Glutamatergic neuron (in vitro differentiated cells): ENCODE measurements at places on chromosomes 4 and X. TPM values are rescaled to one million over a fixed set of nuclear protein-coding genes. Genes with fewer than 3 reads are reported as not detected.

DNA sequence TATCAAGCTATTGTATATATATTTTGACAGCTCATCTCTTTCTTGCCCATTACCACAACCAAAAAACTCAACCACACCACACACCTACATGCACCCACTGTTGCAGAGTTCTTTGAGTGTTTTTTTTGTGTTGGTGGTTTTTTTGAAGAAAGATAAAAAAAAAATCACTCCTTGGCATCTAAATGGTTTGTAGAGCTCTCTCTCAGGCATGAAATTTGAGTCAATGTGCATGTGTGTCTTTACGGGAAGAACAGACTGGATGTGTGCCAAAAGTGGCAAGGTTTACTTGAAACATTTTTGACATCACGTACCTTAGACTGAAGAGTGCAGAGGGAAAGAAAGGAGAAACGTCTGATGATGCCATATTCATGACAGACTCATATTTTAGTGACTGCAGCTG, 154.2 kb downstream of the FHIP1A start:
- DNase-seq, result no peak

- peak; percentile 42 for DNase-seq
These were observed 170.3 kb downstream of the EFHC2 start for GRCh38 chrX:44173219-44173618.

DNA sequence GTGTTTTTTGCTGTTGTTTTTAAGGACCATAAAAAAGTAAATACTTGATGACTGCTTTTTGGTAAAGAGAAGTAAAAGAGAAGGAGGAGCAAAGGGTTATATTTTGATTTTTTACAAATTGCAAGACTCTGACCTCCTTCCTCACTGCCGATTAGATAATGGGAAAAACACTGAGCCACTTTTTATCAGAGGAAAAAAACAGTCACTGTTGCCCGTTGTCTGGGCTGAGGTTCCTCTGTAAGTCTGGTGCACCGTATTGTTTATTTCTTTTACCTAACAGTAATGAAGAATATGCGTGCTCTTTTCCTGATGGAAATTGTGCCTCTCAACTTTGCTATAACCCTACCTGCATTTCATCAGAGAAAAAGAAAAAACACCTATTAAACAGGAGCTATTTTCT, 178.7 kb upstream of the EMCN start:
- DNase-seq, result no peak

GRCh38 chr4:152462695-152463094, 73.2 kb downstream of the FBXW7 start:
- DNase-seq, result no peak

DNA sequence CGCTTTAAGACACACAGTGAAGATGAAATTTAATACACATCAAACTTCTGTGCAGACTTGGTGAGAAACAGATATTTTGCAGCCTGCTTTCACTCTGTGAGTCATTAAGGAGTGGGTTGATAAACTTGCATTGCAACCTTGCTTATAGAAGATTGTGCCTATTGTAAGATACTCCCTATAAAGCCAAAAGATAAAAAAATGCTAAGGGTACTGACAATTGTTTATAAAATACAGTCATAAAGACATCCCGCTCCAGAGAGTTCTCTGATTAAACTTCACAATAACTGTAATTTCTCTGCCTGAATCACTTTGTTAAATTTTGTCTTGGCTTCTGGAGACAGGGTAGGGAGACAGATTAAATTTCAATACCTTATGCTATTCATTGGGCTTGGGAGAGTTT, 49.1 kb downstream of the GALNT7 start:
- DNase-seq, result no peak

GRCh38 chr4:163565226-163566135, 71.0 kb downstream of the TMA16 start:
- DNase-seq, result no peak

DNA sequence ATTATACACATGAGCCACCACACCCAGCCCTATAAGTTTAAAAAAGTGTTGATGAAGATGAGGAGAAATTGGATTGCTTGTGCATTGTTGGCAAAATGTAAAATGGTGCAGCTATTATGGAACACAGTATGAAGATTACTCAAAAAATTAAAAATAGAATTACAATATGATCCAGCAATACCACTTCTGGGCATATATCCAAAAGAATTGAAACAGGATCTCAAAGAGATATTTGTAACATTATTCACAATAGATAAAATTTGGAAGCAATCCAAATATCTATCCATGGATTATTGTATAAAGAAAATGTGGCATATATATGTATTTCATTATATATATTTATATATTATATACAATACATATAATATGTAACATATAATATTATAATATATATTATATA, 515.6 kb upstream of the GNPDA2 start:
- no peak for DNase-seq

- no peak for DNase-seq
These were observed 376.8 kb upstream of the ZFP42 start for GRCh38 chr4:187618701-187619281.

DNA sequence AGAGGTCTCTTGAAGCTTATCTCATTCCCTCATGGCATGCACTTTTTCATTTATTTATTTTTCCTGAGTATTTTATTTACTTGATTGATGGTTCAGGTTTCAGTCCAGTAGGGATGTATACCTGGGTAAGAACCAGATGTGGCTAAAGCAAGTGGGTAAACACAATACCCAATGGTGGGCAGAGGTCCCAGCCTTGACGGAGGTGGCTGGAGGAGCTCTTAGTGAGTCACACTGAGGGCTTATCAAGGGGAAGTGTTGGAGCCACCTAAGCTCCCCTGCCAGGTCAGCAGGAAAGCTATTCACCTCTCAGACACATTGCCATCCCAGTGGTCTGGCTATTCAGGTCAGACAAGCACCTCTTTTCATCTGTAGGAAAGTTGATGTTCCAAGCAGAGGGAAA, 236.2 kb upstream of the MAGEB16 start:
- DNase-seq, result no peak

- DNase-seq, result no peak
These were observed 97.9 kb downstream of the MAB21L2 start for GRCh38 chr4:150679765-150680343.

GRCh38 chr4:3871181-3871852, 105.1 kb downstream of the ADRA2C start:
- peak; percentile 85 for DNase-seq

DNA sequence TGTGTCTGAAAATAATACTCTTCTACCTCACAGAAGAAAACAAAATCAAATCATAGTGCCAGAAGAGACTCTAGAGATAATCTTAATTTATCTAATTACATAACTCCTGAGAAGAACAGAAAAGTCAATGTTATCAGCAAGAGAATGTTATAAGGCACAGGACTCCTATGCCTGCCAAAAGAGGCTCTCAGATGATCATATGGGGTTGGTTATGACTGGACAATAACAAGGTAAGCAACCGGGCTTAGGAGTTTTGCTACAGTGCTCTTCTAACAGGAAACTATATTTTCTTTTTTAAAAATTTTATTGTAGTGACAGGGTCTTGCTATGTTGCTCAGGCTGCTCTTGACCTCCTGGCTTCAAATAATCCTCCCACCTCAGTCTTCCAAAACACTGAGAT, 3.5 kb upstream of the C4orf17 start:
- no peak for DNase-seq

DNA sequence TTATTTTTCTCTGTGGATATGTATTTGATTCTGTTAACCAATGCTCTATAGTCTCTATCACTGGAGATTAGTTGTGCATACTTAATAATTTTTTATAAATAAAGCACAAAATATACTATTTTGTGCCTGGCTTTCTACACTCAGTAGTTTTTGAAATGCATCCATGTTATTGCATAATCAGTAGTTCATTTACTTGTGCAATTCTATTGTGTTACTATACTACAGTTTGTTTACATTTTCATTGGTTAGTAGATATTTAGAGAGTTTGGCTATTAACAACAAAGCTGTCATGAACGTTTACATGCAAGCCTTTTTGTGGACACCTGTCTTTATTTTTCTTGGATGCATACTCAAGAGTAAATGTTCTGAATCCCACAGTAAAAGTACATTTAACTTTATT, 265.0 kb upstream of the FAT4 start:
- DNase-seq, result no peak

DNA sequence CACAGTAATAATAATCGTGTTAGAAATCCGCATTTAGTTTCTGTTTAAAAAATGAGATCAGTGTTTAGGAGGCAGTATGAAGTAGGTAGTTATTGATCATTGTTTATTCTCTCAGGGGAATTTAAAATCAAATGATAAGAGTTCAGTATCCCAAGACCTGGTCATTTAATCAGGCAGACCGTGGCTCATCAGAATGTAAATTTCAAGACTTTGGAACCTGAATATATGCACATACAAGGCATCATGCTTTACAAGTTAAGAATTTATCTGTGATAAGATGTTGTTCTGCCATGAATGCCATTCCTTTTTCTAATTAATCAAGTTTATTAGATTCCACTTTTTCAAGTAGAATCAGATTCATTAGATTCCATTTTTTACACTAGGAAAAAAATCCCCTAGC, 133.5 kb upstream of the MAOA start:
- no peak for DNase-seq

- peak; percentile 22 for DNase-seq
These were observed 2.8 kb downstream of the HGFAC start for GRCh38 chr4:3444351-3445110.

GRCh38 chr4:48109413-48110263, 24.4 kb downstream of the TXK start:
- no peak for DNase-seq

DNA sequence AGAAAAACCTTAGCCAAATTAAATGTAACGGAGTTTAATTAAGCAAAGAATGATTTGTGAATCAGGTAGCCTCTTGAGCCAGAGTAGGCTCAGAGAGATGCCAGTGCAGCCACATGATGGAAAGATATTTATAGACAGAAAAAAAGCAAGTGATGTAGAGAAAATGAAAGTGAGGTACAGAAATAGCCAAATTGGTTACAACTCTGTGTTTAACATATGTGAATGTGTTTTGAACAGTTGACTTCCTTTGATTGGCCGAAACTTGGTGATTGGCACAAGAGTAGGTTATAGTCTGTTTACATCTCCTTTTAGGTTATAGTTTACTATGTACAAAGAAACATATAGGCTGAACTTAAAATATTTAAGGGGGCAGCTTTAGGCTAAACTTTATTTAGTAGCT, 459.9 kb upstream of the BOD1L1 start:
- no peak for DNase-seq

- no peak for DNase-seq
These were observed 18.0 kb downstream of the LYAR start for GRCh38 chr4:4271912-4272311.

DNA sequence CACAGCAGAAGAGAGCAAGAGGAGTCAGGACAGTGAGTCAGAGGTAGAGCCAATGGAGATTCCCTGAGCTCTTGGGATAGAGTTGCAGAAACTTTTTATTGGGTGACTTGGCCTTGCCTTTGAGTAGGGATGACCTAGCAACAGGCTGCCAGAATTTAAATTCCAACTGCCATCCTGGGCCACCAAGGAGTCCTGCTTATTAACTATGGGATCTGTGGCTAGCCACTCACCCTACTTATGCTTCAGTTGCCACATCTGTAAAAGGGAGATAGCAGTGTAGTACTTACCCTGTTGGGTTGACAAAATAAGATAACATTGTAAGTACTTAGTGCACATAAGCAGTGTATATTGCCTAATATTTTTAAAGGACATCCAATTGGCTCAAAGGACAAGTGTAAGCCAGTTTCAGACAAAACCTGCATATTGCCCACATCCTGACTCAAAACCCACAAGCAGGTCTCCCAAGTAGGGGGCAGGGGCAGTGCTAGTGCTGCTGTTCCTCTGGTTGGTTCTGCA, 43.5 kb upstream of the TMEM164 start:
- no peak for DNase-seq

Gene FABP2
- total RNA-seq, result not detected

Gene SSX2
- total RNA-seq, result not detected

Gene TMEM35A
- total RNA-seq, result 27.5 TPM

Gene SPATA4
- not detected for total RNA-seq

Gene SPATA18
- 3.9 TPM for total RNA-seq

Gene MAGIX
- 2.7 TPM for total RNA-seq

Gene PHKA1
- 3.1 TPM for total RNA-seq

Gene RAB41
- total RNA-seq, result not detected

Gene ERAS
- total RNA-seq, result not detected
